ENCODE measurements at places on chromosomes 1 and 21. TPM values are rescaled to one million over a fixed set of nuclear protein-coding genes. Genes with fewer than 3 reads are reported as not detected.

DNAJC11 gene
- total RNA-seq: 24.9 TPM

EPHA8 gene
- total RNA-seq: not detected

NPHS2 gene
- not detected for total RNA-seq

FCGR3A gene
- 31.2 TPM for total RNA-seq

RGS16 gene
- total RNA-seq: 0.78 TPM

C4BPB gene
- 4.9 TPM for total RNA-seq

DNA sequence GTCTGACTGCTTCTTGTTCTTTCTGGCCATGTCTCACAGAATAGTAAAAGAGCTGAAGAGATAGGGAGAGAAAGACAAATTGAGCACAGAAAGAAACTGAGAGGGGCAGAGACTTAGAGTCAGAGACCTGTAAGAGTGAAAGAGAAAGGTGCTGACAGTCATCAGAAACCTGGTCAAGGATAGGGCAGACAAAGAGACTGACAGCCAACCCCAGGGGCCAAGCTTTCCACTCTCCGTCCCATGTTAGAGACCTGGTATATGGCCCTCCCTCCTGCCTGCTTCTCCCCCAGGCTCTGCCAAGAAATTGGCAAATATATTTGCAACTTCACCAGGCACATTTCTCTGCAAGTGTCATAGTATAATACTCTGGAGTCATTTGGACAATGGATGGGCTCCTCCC, 64.6 kb downstream of the RHBG start:
- peaks cover 11% of the 10 kb centered on the region for H3K27me3 ChIP-seq
- H3K4me1 ChIP-seq: peaks cover 7% of the 10 kb centered on the region
- DNase-seq: no peak
- no peaks in the 10 kb centered on the region for H3K36me3 ChIP-seq
- no peak overlapping the region for H3K27ac ChIP-seq

- H3K4me3 ChIP-seq: no peak overlapping the region
- H3K36me3 ChIP-seq: no peaks in the 10 kb centered on the region
- no peak for DNase-seq
These were observed 51.3 kb downstream of the MAST2 start for GRCh38 chr1:45854724-45855123.

DNA sequence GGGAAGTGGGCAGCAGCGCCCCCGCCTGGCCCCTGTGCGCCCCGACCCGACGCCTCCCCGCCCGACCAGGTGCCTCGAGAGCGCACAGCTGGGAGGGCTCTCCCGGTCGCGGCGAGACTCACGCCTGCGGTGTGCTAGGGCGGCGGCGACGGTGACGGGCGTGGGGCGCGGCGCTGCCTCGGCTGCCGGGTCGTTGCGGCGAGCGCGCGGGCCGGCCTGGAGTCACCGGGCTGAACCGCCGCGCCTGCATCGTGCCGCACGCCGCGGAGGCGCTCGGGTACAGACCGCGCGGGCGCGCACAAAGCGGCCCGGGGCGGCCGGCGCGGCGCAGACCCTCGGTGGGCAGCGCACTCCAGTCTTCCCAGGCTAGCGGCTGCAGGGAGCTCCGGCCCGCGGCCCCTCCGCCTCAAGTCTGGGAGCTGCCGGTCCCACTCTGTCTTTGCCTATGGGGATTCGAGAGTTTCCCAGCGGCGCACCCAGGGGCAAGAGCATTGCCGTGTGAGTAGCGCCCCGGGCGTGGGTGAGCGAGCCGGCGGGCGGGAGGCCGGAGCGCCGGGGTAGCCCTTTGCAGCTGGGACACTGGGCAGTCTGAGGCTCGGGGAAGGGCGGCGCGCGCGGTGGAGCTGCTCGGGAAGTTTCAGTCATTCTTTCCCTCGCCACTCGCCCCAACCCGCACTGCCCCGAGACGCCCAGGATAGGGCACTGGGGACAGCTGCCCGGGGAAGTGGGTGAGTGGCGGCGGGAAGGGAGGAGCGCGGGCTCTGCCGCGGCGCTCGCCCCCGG, at the start of gene SLC35F3:
SLC35F3 (plus strand) TSS at position 44 of the 783 bp plus-strand sequence.
- no peaks in the 10 kb centered on the region for H3K4me1 ChIP-seq
- no peak for DNase-seq
- no peaks in the 10 kb centered on the region for H3K27me3 ChIP-seq
- H3K4me3 ChIP-seq: no peak within 1 kb of the TSS
- H3K27ac ChIP-seq: no peak within 1 kb of the TSS

- H3K36me3 ChIP-seq: no peaks in the 10 kb centered on the region
- no peak within 1 kb of the TSS for H3K4me3 ChIP-seq
- no peaks in the 10 kb centered on the region for H3K27me3 ChIP-seq
- H3K27ac ChIP-seq: no peak within 1 kb of the TSS
- no peaks in the 10 kb centered on the region for H3K4me1 ChIP-seq
- no peak for DNase-seq
These were observed at the start of gene S100A7 for GRCh38 chr1:153460551-153460950. Gene S100A7, minus strand, starts transcription at chr1:153460651. Its CDS starts 1,638 bp downstream, at chr1:153459013.

GRCh38 chr1:100628631-100629081, 90.7 kb downstream of the GPR88 start:
- H3K4me3 ChIP-seq: no peak overlapping the region
- H3K36me3 ChIP-seq: no peaks in the 10 kb centered on the region
- peaks cover 18% of the 10 kb centered on the region for H3K4me1 ChIP-seq

- no peak overlapping the region for H3K4me3 ChIP-seq
- no peaks in the 10 kb centered on the region for H3K27me3 ChIP-seq
- H3K4me1 ChIP-seq: no peaks in the 10 kb centered on the region
- DNase-seq: no peak
- H3K27ac ChIP-seq: no peak overlapping the region
- no peaks in the 10 kb centered on the region for H3K36me3 ChIP-seq
These were observed 107.9 kb upstream of the ZP4 start for GRCh38 chr1:237998581-237998980.

DNA sequence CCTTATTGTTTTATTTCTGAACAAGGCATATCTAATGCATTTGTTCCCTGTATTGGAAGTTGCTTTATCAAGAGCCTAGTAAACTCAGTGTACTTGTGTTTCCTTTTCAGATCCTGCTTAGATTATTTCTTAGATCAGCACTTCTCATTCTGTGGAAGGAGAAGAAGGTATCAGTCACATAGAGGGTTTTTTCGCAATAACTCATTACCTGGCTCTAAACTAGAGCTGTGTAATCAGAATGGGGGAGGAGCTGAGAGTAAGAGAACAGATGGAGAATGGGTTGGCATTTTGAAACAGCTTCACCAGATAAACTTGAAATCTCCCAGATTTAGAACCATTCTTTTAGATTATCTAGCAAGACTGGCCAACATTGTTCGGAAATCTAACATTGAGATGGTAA, 11.0 kb downstream of the AHCYL1 start:
- H3K4me3 ChIP-seq: no peak overlapping the region
- no peak overlapping the region for H3K27ac ChIP-seq
- H3K4me1 ChIP-seq: peaks cover 72% of the 10 kb centered on the region
- no peaks in the 10 kb centered on the region for H3K36me3 ChIP-seq
